ENCODE measurements at places on chromosomes 3 and 15. TPM values are rescaled to one million over a fixed set of nuclear protein-coding genes. Genes with fewer than 3 reads are reported as not detected.

- H3K27ac ChIP-seq: no peak overlapping the region
- DNase-seq: no peak
- H3K27me3 ChIP-seq: no peaks in the 10 kb centered on the region
- H3K4me3 ChIP-seq: no peak overlapping the region
- peaks cover 16% of the 10 kb centered on the region for H3K4me1 ChIP-seq
These were observed 85.5 kb downstream of the NCEH1 start for GRCh38 chr3:172625404-172625803.

DNA sequence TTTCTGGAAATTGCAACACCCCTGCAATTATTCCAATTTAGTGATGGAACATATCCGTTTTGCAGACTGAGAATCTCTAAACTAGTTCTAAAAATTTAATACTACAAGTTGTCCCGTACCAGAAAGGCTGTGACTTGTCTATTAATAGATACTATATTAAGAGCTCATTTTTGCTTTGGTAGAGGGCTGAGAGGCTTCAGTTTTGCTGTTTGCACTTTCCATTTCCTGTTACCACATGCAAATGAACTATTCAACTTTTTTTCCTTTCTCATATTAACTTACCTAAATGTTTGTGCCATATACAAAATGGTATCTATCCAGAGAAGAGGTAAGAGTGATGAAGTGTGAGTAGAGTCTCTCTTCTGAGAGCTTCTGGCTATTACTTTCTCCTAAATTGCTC lies 101.5 kb upstream of the CRBN start:
- no peak for DNase-seq
- no peaks in the 10 kb centered on the region for H3K36me3 ChIP-seq
- H3K4me3 ChIP-seq: no peak overlapping the region
- H3K27me3 ChIP-seq: no peaks in the 10 kb centered on the region
- no peak overlapping the region for H3K27ac ChIP-seq

DNA sequence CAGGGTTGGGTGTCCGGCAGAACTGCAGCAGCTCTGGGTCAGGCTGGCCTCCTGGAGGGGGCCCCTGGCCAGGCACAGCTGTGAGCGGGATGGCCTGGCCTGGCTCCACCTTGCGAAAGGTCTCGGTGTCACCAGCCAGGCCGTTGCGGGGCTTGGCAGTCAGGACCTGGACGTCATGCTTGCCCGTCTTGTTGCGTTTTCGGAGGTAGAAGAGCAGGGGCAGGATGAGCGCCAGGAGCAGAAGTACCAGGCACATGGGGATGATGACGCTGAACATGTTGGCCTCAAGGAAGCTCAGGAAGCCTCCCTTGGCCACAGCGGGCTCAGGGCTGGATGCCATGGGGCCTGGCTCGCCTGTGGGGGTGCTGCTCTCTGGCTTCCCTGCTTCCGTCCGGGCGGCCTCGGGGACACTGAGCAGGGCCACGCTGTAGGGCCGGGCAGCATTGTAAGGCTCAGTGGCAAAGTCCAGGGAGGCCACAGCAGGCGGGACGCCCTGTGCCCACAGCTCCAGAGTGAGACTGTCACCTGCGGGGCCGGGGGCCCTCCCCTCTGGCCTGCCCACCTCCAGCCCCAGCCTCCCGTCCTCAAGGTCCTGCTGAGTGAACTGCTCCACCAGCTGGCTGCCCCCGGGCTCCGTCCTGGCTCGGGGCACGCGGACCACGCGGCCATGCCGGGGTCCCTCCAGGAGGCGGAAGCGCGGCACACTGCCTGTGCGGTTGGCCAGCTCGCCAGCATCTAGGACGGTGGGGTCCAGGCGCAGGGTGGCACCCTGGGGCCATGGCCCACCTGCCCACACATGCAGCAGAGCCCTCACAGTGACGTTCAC lies 28.1 kb downstream of the SNX33 start:
- peaks cover 22% of the 10 kb centered on the region for H3K4me1 ChIP-seq
- H3K27me3 ChIP-seq: no peaks in the 10 kb centered on the region
- no peak for DNase-seq
- H3K4me3 ChIP-seq: no peak overlapping the region
- no peaks in the 10 kb centered on the region for H3K36me3 ChIP-seq

DNA sequence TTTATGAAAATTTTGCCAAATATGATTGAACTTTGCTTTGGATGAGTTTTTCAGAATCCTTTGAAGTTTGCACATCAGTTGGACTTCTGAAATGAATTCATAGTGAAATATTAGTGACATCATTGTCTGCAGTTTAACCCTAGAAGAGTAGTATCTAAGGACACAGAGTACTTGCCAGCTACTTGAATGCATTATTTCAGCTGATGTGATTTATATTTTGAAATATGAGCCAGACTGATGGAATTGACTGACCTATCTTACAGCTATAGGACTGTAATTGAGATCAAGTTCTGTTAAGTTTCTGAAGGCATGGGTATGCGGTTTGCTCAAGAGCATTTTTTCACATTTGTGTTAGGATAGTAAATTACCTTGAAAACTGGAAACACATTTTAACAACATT lies 51.2 kb downstream of the LYSMD4 start:
- peaks cover 50% of the 10 kb centered on the region for H3K36me3 ChIP-seq
- H3K27me3 ChIP-seq: no peaks in the 10 kb centered on the region
- H3K4me3 ChIP-seq: no peak overlapping the region
- peak overlapping the region; percentile 51 for H3K27ac ChIP-seq
- peaks cover 12% of the 10 kb centered on the region for H3K4me1 ChIP-seq

GRCh38 chr3:46096336-46096735 lies 69.1 kb upstream of the XCR1 start:
- DNase-seq: no peak
- H3K4me1 ChIP-seq: no peaks in the 10 kb centered on the region
- no peaks in the 10 kb centered on the region for H3K36me3 ChIP-seq
- H3K27ac ChIP-seq: no peak overlapping the region

- no peak for DNase-seq
- peaks cover 6% of the 10 kb centered on the region for H3K4me1 ChIP-seq
- H3K4me3 ChIP-seq: no peak overlapping the region
- H3K27me3 ChIP-seq: no peaks in the 10 kb centered on the region
- H3K36me3 ChIP-seq: no peaks in the 10 kb centered on the region
These were observed 71.3 kb downstream of the RASA2 start for GRCh38 chr3:141557961-141558706.

GRCh38 chr15:44315126-44315525 lies 26.6 kb downstream of the GOLM2 start:
- DNase-seq: no peak
- H3K27me3 ChIP-seq: no peaks in the 10 kb centered on the region
- no peaks in the 10 kb centered on the region for H3K4me1 ChIP-seq
- peak overlapping the region; percentile 5 for H3K27ac ChIP-seq
- peaks cover 9% of the 10 kb centered on the region for H3K36me3 ChIP-seq
- H3K4me3 ChIP-seq: no peak overlapping the region

- no peak for DNase-seq
- peaks cover 18% of the 10 kb centered on the region for H3K4me1 ChIP-seq
- peaks cover 42% of the 10 kb centered on the region for H3K36me3 ChIP-seq
- H3K27ac ChIP-seq: no peak overlapping the region
- no peak overlapping the region for H3K4me3 ChIP-seq
- no peaks in the 10 kb centered on the region for H3K27me3 ChIP-seq
These were observed 8.4 kb downstream of the PIK3R4 start for GRCh38 chr3:130738241-130738640.

- H3K27ac ChIP-seq: no peak overlapping the region
- H3K36me3 ChIP-seq: peaks cover 1% of the 10 kb centered on the region
- DNase-seq: no peak
These were observed 467 bp downstream of the HGD start for GRCh38 chr3:120681506-120682038.

DNA sequence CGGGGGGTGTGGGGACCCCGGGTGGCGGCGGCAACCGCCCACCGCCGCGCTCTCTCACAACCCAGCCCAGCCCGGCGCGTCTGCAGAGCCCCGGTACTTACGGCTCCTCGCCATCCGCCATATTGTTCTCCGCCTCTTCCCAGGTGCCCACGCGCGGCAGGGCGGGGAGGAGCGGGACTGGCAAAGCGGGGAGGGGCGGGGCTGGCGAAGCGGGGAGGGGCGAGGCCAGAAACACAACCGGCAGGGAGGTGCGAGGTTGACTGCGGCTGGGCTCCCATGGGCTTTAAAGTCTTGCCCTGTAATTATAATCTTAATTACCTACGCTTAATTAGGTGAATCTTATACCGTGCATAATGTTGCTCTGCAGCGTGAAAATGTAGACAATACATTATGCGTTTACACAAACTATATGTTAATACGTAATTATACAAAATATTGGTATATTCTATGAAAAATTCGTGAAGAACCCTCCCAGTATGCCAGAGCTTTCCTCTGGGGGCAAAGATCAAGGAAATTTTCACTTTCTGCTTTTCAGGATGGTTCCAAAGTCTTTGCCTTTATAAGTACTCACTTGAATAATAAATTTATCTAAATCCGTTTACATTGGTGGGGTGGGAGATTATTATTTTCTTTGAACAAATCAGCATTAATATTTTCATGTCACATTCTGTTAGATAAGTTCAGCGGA lies at the start of gene UBA3:
Gene UBA3 (minus strand): TSS at position 133 of the 688 bp plus-strand sequence. CDS start 12 bp downstream, at position 121.
- peaks cover 5% of the 10 kb centered on the region for H3K36me3 ChIP-seq
- peaks cover 44% of the 10 kb centered on the region for H3K4me1 ChIP-seq
- H3K27me3 ChIP-seq: no peaks in the 10 kb centered on the region
- peak; percentile 80 for DNase-seq
- H3K27ac ChIP-seq: peak within 1 kb of the TSS; percentile 88

DNA sequence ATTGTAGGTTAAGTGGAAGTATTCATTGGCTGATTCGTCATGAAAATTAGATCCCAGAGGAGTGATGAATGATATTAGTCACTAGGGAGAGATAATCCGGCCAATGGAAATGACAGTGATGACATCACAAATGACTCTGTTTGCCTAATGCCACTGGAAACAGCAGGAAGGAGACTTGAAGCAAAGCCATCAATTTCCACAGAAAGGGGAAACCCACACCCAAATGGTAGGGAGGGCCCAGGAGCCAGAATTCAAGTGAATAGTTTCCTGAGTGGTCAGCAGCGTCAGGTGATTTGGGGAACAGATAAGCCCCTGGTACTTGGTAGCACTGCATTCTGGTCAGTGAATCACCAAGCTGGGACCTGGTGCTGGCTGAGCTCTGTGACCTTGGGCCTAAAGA lies 3.3 kb upstream of the ADAMTS9 start:
- H3K27ac ChIP-seq: no peak overlapping the region
- H3K4me3 ChIP-seq: no peak overlapping the region
- peaks cover 23% of the 10 kb centered on the region for H3K27me3 ChIP-seq
- H3K36me3 ChIP-seq: no peaks in the 10 kb centered on the region
- no peak for DNase-seq

- no peaks in the 10 kb centered on the region for H3K36me3 ChIP-seq
- no peak overlapping the region for H3K4me3 ChIP-seq
- no peak for DNase-seq
- no peak overlapping the region for H3K27ac ChIP-seq
- H3K4me1 ChIP-seq: peaks cover 4% of the 10 kb centered on the region
These were observed 246.9 kb downstream of the ZIC1 start for GRCh38 chr3:147656023-147656422.

DNA sequence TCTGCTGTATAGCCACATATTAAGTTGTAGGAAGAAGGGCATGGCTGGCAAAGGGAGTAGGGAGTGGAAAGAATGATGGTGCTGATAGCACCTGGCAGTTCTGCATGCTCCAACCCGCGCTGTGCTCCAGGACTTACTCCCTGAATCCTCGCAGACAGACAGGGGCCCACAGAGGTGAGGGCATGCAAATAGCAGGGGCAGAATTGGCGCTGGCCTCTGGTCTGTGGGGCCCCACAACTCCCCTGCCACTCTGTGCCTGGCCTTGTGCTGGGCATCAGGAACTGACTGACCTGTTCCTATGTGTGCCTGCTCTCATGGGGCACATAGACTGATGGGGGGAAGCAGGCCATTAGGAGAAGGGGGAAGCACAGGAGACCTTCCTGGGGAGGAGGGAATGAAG lies 20.9 kb downstream of the HDAC11 start:
- no peak overlapping the region for H3K27ac ChIP-seq
- no peak overlapping the region for H3K4me3 ChIP-seq
- H3K4me1 ChIP-seq: peaks cover 7% of the 10 kb centered on the region
- peaks cover 3% of the 10 kb centered on the region for H3K36me3 ChIP-seq
- no peak for DNase-seq
- no peaks in the 10 kb centered on the region for H3K27me3 ChIP-seq

DNA sequence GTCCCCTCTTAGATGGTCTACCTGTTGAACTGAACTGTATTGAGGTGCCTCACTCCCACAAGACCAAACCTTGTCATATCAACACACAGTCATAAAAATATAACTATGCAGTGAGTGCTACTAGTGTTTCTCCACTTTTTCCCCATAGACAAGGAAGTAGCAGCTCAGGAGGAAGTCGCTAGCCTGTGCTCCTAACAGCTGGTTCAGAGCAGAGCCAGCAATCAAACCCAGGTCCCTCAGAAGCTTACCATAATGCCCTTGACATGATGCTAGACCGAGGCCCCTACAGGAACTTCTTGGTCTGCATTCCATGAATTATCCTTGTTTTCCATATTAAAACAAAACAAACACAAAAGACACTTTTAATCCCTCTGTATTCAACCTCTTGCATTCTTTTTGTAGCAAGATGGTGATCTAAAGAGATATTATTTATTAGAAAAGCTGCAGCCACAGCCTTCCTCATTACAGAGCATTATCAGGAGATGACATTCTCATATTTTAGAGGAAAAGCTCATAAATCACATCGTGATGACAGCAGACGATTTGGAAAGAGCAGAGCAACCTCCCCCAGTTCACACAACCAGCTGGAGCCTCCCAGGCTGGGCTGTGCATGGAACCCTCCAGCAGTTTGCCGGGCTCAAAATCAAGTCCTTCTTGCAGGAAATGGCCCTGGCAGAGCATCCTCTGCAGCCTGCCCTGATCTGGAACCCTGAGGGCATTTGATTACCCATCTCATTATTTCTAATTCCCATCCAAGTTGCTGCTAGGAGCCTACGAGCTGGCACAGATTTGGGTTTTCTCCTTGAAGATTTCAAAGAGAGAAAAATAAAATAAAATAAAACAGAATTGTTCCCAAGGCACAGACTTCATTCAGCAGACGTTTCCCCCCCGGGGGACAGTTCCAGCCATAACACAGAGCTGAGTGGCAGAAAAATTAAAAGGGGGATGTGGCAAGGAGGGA lies 118.8 kb downstream of the SRGAP3 start:
- H3K36me3 ChIP-seq: no peaks in the 10 kb centered on the region
- peak overlapping the region; percentile 62 for H3K27ac ChIP-seq
- no peak overlapping the region for H3K4me3 ChIP-seq
- H3K4me1 ChIP-seq: peaks cover 51% of the 10 kb centered on the region

GRCh38 chr3:129320825-129321487 lies 42.3 kb downstream of the HMCES start:
- DNase-seq: no peak
- peaks cover 3% of the 10 kb centered on the region for H3K36me3 ChIP-seq
- no peak overlapping the region for H3K4me3 ChIP-seq
- peaks cover 4% of the 10 kb centered on the region for H3K4me1 ChIP-seq
- no peaks in the 10 kb centered on the region for H3K27me3 ChIP-seq

DNA sequence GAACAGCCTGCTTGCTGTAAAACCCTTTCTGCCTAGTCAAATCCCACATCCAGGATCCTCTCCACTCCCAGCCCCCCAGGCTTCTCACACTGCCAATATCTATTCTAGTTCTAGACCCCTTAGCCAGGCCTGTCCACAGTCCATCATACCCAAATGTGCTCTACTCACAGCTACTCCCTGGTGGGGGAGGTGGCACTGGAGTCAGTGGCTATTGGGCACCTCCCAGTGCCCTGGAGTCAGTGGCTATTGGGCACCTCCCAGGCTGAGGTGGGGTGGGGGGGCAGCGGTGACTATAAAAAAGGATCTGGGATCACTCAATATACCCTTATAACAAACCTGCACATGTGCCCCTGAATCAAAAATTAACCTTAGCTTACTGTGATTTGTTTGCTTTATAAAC lies 773 bp upstream of the DISP2 start:
- H3K27ac ChIP-seq: no peak overlapping the region
- peaks cover 58% of the 10 kb centered on the region for H3K27me3 ChIP-seq
- no peak for DNase-seq
- no peaks in the 10 kb centered on the region for H3K36me3 ChIP-seq
- H3K4me1 ChIP-seq: peaks cover 12% of the 10 kb centered on the region
- peak overlapping the region; percentile 69 for H3K4me3 ChIP-seq

GOLGA8T gene
- 0.51 TPM for total RNA-seq

CDAN1 gene
- total RNA-seq: 36.8 TPM

TM4SF18 gene
- 0.14 TPM for total RNA-seq

FBXL22 gene
- 0.63 TPM for total RNA-seq

Measured in mesothelial cell of epicardium (in vitro differentiated cells).